ENCODE measurements at places on chromosomes 5 and 9.

DNA sequence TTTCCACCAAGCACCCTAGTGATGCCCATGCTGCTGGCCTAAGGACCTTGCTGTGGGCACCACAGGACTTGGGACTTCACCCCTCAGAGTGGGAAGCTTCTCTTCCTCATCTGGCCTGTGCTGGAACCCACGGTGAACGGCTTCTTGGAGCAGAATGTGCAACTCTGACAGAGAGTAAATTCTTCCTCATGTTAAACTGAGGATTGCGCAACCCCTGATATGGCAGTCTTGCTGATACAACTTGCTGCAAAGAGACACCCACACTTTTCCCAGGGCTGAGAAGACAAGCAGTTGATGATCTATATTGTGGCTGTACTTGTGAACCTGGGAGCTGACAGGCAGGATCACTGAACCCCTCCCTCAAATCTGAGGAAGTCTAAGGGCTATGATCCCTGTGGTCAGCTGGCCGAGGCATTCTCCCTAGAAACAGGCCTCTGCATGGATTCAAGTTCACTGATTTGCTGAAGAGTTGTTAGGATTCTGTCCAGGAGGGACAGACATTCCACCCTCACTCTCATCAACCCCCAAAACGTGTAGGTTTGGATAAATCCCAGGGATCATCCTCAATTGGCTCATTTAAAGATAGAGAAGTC, 307.2 kb downstream of the MTRR start:
- no peaks in the 10 kb centered on the region for H3K36me3 ChIP-seq
- no peaks in the 10 kb centered on the region for H3K27me3 ChIP-seq
- no peak overlapping the region for H3K4me3 ChIP-seq
- DNase-seq = peak; percentile 28

- peaks cover 6% of the 10 kb centered on the region for H3K4me1 ChIP-seq
- H3K27ac ChIP-seq = no peak overlapping the region
- DNase-seq = no peak
- H3K27me3 ChIP-seq = no peaks in the 10 kb centered on the region
- H3K4me3 ChIP-seq = no peak overlapping the region
- peaks cover 11% of the 10 kb centered on the region for H3K36me3 ChIP-seq
These were observed 7.7 kb downstream of the NR3C1 start for GRCh38 chr5:143395638-143396352.

- no peaks in the 10 kb centered on the region for H3K36me3 ChIP-seq
- H3K4me1 ChIP-seq = no peaks in the 10 kb centered on the region
- H3K4me3 ChIP-seq = no peak overlapping the region
- H3K27ac ChIP-seq = no peak overlapping the region
These were observed 147.1 kb upstream of the MAP1B start for GRCh38 chr5:71960195-71960594.

- peaks cover 9% of the 10 kb centered on the region for H3K4me1 ChIP-seq
- no peaks in the 10 kb centered on the region for H3K36me3 ChIP-seq
- H3K4me3 ChIP-seq = no peak overlapping the region
- H3K27me3 ChIP-seq = peaks cover 25% of the 10 kb centered on the region
- H3K27ac ChIP-seq = no peak overlapping the region
- no peak for DNase-seq
These were observed 154.7 kb upstream of the PHYKPL start for GRCh38 chr5:178387061-178387855.

DNA sequence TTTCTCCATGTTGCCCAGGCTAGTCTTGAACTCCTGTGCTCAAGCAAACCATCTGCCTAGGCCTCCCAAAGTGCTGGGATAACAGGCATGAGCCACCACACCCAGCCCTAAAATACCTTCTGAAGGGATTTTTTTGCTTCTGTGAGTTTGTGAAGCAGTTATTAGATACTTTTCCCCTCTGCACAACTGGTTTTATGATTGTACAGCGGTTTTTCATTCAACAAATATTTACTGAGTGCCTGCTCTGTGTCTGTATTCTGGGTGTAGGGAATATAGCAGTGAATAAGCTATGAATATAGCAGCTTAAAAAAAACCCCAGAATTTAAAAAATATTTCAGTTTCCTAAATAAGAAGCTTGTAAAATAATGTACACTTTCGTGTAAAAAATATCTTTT, 2.3 kb downstream of the SNX24 start:
- H3K27me3 ChIP-seq = no peaks in the 10 kb centered on the region
- peaks cover 7% of the 10 kb centered on the region for H3K4me1 ChIP-seq

DNA sequence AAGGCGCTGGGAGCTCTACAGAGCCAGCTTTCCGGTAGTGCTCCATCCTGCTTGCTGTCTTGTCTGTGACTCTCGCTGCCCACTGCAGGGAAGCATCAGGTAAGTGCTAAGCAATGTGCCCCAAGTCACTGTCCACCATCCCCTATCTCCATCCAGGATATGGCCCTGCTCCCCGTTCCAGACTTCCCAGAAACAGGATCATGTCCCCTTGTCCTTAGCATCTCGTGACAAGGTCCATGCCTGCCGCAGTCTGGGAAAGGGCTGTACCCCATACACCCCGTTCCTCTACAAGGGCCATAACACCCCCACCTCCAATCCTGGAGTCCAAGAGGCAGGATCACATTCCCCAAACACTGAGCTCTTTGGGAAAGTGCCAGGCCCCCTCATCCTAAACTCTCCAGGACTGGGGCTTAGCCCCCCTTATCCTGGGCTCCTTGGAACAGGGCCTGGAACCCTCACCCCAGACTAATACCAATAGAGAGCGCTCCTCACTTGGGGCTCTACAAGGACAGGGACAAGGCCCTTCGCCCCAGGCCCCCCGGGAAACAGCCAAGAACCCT, 566 bp downstream of the RPP25L start:
- H3K4me3 ChIP-seq = peak overlapping the region; percentile 97
- no peaks in the 10 kb centered on the region for H3K27me3 ChIP-seq
- peaks cover 23% of the 10 kb centered on the region for H3K36me3 ChIP-seq
- DNase-seq = peak; percentile 33

GRCh38 chr5:40853632-40854192, 12.5 kb downstream of the CARD6 start:
- H3K4me1 ChIP-seq = no peaks in the 10 kb centered on the region
- no peaks in the 10 kb centered on the region for H3K36me3 ChIP-seq

DNA sequence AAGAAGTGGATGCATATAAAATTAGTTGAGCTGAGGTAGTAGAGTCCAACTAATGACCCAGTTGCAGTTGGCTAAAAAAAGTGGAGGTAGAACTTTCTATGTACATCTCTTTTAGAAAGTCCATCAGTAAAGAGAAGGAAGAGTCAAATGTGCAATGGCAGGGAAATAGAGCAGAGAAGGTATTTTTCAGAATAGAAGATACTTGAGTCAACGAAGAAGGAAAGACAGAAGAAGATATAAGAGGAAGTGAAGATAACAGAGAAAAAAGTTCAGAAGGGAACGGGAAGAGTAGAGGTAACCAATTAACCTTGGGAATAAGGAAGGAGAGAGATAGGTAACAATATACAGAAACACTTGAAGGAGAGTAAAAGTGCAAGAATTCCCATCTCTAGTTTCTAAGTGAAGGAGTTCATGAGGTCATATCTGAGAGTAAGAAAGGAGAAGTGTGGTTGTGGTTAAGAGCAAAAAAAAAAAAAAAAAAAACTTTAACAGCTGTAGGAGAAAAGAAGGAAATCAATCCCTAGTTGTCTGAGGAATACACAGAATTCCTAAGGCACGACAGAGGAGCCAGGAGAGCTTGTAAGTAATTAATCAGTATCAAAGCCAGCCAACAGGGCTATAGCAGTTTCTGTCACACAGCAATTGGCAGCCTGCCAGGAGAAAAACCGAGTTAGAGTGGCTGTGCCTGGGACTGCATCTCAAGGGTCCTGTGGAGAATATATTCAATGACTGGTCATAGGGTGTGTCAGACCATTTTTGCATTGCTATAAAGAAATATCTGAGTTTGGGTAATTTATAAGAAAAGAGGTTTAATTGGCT, 61.0 kb downstream of the ARL15 start:
- H3K4me1 ChIP-seq = peaks cover 13% of the 10 kb centered on the region
- no peak overlapping the region for H3K27ac ChIP-seq
- H3K4me3 ChIP-seq = no peak overlapping the region
- no peaks in the 10 kb centered on the region for H3K27me3 ChIP-seq
- DNase-seq = no peak
- no peaks in the 10 kb centered on the region for H3K36me3 ChIP-seq

- no peaks in the 10 kb centered on the region for H3K36me3 ChIP-seq
- no peaks in the 10 kb centered on the region for H3K27me3 ChIP-seq
- H3K4me1 ChIP-seq = no peaks in the 10 kb centered on the region
- no peak overlapping the region for H3K27ac ChIP-seq
- no peak overlapping the region for H3K4me3 ChIP-seq
These were observed 614.3 kb downstream of the ACTL7B start for GRCh38 chr9:108241384-108242073.

GRCh38 chr5:59813761-59814536, 79.6 kb downstream of the PDE4D start:
- H3K4me3 ChIP-seq = no peak overlapping the region
- DNase-seq = peak; percentile 42
- no peaks in the 10 kb centered on the region for H3K36me3 ChIP-seq
- no peaks in the 10 kb centered on the region for H3K27me3 ChIP-seq
- H3K27ac ChIP-seq = no peak overlapping the region

DNA sequence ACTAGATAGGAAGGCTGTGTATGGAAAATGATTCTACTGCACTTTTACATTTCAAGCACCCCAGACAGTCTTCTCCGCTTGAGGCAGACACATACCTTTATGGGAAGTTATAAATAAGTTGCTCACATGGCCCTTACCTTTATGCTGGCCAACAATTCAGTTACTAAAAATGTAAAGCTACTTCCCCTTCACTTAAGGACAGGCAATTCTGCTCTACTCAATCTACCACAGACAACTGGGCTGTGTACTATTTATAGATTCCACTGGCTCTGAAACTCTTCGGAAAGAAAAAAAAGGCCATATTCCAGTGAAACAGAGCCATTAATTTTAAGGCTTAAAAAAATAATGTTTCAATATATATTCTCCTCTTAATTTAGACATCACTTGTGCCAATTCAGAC, 59.4 kb downstream of the ELAVL2 start:
- no peak for DNase-seq
- H3K27ac ChIP-seq = no peak overlapping the region
- no peak overlapping the region for H3K4me3 ChIP-seq
- H3K27me3 ChIP-seq = no peaks in the 10 kb centered on the region
- H3K36me3 ChIP-seq = no peaks in the 10 kb centered on the region

DNA sequence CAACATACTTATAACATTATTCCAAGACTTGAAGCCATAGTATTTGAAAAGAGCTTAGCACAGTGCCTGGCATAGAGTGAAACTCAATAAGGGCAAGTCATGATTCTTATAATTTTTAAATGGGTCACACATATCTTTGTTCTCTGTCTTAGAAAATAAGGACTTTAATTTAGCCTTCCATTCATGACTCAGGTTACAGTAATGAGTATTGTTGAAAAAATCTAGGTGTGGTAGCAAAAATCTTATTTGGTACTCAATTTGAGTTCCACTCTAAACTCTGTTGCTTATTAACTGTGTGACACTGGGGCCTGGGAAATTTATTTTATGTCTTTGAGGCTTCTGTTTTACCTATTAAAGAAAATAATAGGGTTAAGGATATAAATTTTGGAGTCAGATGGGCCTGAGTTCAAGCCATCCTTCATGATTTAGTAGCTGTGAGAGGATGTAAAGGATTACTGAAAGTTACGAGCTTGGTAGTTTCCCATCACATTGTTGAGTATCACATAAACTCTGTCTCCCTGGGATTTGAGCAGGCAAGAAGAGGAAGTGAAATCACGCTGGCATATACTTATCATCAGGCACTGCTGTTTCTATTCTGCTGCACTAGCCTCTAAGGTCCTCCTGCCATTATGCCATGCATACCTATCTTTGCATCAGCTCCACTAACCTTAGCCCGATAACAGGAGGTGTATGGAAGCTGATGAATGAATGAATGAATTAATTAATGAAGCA, 1.5 kb downstream of the SPINK9 start:
- no peaks in the 10 kb centered on the region for H3K36me3 ChIP-seq
- H3K27ac ChIP-seq = no peak overlapping the region
- no peaks in the 10 kb centered on the region for H3K27me3 ChIP-seq
- H3K4me3 ChIP-seq = no peak overlapping the region

DNA sequence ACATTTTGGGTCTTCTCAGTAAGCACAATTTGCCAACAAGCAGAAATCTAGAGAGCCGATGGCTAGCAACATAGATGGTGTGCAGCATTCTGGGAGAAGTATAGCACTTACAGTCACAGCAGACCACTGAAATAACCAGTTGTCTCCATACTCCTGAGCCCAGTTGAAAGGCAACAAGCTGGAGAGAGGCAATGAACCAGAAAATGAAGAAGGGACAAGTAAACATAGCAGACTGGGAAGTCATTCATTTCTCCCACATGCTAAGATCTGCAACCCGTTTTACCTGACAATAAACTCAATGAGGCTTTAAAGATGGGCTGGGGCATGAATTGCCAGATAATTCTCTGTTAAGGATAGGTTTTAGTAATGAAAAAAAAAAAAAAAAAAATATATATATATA, 575.6 kb upstream of the GRAMD2B start:
- H3K36me3 ChIP-seq = no peaks in the 10 kb centered on the region
- H3K27ac ChIP-seq = no peak overlapping the region
- no peak overlapping the region for H3K4me3 ChIP-seq
- no peaks in the 10 kb centered on the region for H3K27me3 ChIP-seq
- DNase-seq = no peak

DNA sequence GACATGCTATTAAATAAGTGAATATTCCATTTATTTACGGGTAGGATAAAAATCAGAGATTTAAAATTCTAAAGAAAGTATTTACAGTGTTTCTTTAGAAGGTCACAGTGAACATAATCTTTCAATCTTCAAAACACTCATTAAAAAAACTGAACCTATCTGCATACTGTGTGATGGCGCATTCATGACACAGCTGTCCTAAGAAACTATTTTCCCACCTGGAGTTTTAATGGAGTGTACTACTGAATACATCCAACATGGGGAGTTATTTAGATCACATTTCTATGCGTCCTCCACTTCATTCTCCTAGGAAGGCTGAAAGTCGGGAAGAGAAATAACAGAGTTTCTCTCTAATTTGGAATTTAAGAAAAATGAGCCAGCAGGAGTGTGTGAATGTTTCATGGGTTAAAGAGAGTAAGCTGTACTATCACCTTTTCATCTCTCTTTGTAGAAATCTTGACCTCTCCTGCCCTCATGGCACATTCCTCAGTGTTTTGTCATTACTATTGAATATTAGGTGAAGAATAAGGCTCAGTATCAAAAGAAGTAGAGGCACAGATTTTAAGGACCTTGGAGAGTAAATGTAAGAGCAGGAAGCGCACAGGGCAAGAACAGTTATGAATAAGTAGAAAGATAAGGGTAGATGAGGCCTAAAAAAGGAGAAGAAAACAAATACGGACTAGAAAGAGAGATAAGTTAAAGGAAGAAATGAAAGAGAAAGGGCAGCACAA, 551.2 kb upstream of the TUSC1 start:
- H3K4me1 ChIP-seq = no peaks in the 10 kb centered on the region
- H3K27ac ChIP-seq = no peak overlapping the region
- no peak for DNase-seq
- no peaks in the 10 kb centered on the region for H3K36me3 ChIP-seq
- H3K4me3 ChIP-seq = no peak overlapping the region

GRCh38 chr5:93406971-93407401, 174.0 kb downstream of the NR2F1-AS1 start:
- no peaks in the 10 kb centered on the region for H3K4me1 ChIP-seq
- H3K27ac ChIP-seq = no peak overlapping the region
- H3K4me3 ChIP-seq = no peak overlapping the region

- no peaks in the 10 kb centered on the region for H3K4me1 ChIP-seq
- no peaks in the 10 kb centered on the region for H3K36me3 ChIP-seq
- DNase-seq = no peak
- H3K27me3 ChIP-seq = peaks cover 11% of the 10 kb centered on the region
These were observed 188.7 kb upstream of the S1PR3 start for GRCh38 chr9:88802533-88802932.

- H3K27me3 ChIP-seq = no peaks in the 10 kb centered on the region
- H3K36me3 ChIP-seq = peaks cover 22% of the 10 kb centered on the region
- H3K4me3 ChIP-seq = no peak overlapping the region
- no peaks in the 10 kb centered on the region for H3K4me1 ChIP-seq
- no peak overlapping the region for H3K27ac ChIP-seq
- no peak for DNase-seq
These were observed 80.0 kb downstream of the SUSD1 start for GRCh38 chr9:112094948-112095681.

Data from large intestine (tissue), 12 donors.